ENCODE measurements at places on chromosomes 5 and 9. TPM values are rescaled to one million over a fixed set of nuclear protein-coding genes. Genes with fewer than 3 reads are reported as not detected.

- DNase-seq: no peak
Measured at GRCh38 chr5:121698690-121699089, 153.0 kb upstream of the FTMT start.

- no peak for DNase-seq
Measured at GRCh38 chr5:128636361-128636760, 98.3 kb upstream of the FBN2 start.

- DNase-seq: no peak
Measured at GRCh38 chr9:132791699-132792240, 86.3 kb downstream of the AK8 start.

- no peak for DNase-seq
Measured at GRCh38 chr9:127424676-127424999, 456 bp downstream of the ZNF79 start.

DNA sequence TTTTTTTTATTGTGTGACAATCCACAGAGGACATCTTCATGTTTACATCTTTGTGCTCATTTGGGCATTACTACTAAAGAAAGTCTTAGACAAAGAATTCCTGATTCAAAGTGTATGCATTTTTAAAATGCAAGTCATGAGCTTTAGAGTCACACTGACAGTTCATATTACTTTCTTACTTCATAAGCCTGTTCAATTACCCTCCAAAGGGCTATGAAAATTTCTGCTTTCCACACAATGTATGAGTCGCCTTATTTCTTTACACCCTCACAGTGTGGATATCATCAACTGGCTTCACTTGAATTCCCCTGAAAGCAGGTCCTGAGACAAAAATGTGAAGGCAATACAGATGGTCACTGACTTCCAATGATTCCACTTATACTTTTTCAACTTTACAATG, 280.4 kb upstream of the PTGER4 start:
- DNase-seq: no peak

DNA sequence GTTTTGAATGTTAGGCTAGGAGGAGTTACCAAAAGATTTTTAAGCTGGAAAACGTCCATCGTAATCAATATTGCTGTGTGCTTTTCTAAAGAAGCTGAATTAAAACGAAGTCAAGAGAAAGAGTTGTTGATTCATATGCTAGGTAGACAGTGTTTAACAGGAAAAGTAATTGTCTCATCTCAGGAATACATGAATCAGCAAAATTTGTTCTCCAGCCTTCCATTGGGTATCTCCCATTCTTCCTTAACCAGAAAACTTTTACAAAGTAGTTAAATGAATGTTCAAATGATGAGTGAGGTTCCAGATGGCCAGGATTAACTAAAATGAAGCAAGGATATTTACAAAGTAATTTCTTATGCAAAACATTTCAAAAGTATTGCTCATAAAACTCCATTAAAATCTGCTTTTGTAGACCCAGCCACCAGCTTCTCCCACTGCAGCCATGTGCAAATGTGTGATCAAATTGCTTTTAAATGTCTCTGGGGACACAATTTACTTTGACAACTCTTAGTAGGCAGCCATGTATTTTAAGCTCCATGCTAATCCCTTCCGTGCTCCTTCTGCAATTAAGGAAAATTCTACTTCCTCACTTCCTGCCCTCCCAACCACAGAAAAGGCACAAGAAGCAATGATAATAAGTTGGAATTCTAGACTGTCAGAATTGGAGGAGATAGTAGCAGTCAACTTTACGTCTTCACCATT, 121.2 kb downstream of the HTR4 start:
- DNase-seq: no peak

Gene SLC45A2
- 0.16 TPM for total RNA-seq

Gene OR1K1
- total RNA-seq: not detected

Gene PKD2L2
- 0.62 TPM for total RNA-seq

Gene WDR36
- 12.9 TPM for total RNA-seq
